Adrenal gland (tissue), 19 donors: ENCODE measurements at places on chromosomes 12 and 14. TPM values are rescaled to one million over a fixed set of nuclear protein-coding genes. Genes with fewer than 3 reads are reported as not detected.

Gene CD163
- 169 TPM for polyA plus RNA-seq

Gene FLRT2
- polyA plus RNA-seq, result 15.3 TPM

Gene TAS2R46
- not detected for polyA plus RNA-seq

Gene SUPT16H
- polyA plus RNA-seq, result 45.8 TPM

Gene AQP2
- polyA plus RNA-seq, result 0.61 TPM

Gene GLS2
- 1.6 TPM for polyA plus RNA-seq

Gene KRT83
- polyA plus RNA-seq, result not detected

Gene TAS2R50
- not detected for polyA plus RNA-seq

Gene SAMD15
- polyA plus RNA-seq, result 0.51 TPM

Gene NAV3
- 5.5 TPM for polyA plus RNA-seq

Gene RND1
- polyA plus RNA-seq, result 2.9 TPM

Gene PLCZ1
- polyA plus RNA-seq, result not detected

Gene MIP
- polyA plus RNA-seq, result 0.17 TPM

Gene DLK1
- polyA plus RNA-seq, result 426 TPM

Gene PCED1B
- polyA plus RNA-seq, result 41.3 TPM
